Effector memory CD8-positive, alpha-beta T cell (primary cell): ENCODE measurements at places on chromosomes 3 and 15.

GRCh38 chr15:55319537-55320237, 665 bp downstream of the PIGB start:
- no peak for DNase-seq

GRCh38 chr3:31832551-31832950, 148.5 kb downstream of the OSBPL10 start:
- no peak for DNase-seq

DNA sequence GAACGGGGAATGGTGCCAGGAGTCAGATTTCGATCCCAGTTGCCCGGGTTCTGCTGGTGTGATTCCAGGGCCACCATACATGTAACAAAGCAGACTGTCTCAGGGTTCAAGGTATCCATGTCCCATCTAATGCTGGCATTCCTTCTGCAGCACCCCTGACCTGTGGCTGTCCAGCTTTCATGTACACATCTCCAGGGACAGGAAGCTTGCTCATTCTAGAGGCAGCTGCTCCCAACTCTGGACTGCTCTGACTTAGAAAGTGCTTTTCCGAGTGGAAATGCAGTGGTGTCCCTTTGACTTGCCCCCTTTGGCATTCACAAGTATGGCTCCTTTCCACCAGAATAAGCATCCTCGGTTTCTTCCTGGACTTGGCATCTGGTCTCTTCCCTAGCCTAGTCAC, 30.9 kb downstream of the PML start:
- no peak for DNase-seq

GRCh38 chr3:62265528-62265927, 107.8 kb downstream of the FEZF2 start:
- DNase-seq: no peak

GRCh38 chr3:167521006-167521355, 47.1 kb upstream of the SERPINI2 start:
- no peak for DNase-seq

GRCh38 chr3:50853936-50854335, 179.2 kb downstream of the DOCK3 start:
- DNase-seq: no peak

DNA sequence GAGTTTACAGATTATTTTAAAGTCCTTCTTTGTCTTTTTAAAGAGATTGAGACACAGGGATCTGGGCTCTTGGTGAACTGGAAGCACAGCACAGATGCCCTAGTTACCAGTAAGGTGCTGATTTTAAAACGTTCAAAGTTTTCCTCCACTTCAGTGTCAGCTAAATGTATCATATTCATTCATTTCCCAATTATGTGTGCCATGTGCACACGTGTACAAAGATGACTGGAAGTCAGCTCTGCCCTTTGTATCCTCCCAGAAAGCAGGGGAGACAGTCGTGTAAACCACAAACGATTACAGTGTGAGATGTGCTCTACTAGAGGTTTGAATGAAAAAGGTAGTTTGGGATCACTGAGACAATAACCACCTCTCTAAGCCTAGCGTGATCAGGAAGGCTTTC, 730 bp downstream of the ZKSCAN7 start:
- no peak for DNase-seq

DNA sequence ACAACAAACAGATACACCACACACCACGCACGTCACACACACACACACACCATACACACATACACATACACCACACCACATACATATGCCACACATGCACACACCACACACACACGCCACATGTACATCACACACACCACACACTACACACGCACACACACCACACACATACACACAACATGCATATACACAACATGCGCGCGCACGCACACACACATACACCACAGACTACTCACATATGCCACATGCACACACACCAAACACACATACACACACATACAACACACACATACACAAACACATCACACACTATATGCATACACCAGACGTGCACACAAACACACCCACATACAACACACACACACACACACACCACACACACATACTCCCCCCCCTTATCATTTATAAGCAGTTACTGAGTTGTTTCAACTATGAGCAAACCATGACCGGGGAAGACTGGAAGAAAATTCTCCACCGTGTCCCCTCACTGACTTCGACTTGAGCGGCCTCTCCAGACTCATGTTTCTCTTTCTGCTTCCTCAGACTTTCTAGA, 126.7 kb upstream of the IQSEC1 start:
- no peak for DNase-seq

- DNase-seq: no peak
Measured at GRCh38 chr3:153069598-153070510, 92.2 kb upstream of the RAP2B start.

- DNase-seq: no peak
Measured at GRCh38 chr3:126202680-126203079, 22.3 kb upstream of the ALDH1L1 start.

DNA sequence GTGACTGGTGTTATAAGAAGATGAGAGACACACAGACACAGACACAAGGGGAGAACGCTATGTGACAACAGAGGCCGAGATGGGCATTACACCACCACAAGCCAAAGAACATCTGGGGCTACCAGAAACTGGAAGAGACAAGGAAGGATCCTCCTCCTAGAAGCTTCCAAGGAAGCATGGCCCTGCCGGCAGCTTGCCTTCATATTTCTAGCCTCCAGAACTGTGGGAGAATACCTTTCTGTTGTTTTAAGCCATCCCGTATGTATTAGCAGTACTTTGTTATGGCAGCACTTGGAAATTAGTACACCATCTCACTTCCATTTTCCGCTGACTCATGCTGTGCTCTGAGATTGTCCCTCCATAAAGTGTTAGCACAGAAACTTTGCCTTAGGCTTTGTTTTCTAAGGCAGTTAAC, 38.7 kb upstream of the CA12 start:
- DNase-seq: no peak

- DNase-seq: no peak
Measured at GRCh38 chr3:171388527-171388926, 71.7 kb downstream of the TNIK start.

- DNase-seq: no peak
Measured at GRCh38 chr3:67145738-67146137, 147.6 kb downstream of the KBTBD8 start.

GRCh38 chr3:117117188-117117936, 407.8 kb downstream of the TUSC7 start:
- DNase-seq: no peak

- no peak for DNase-seq
Measured at GRCh38 chr15:62067448-62068044, 769 bp downstream of the C2CD4A start.

GRCh38 chr15:24777307-24777706, 101.7 kb downstream of the NPAP1 start:
- DNase-seq: no peak
